ENCODE measurements at places on chromosomes 12 and 14.

- DNase-seq, result peak; percentile 53
Measured at GRCh38 chr12:11904124-11904523, 166.6 kb upstream of the BCL2L14 start.

DNA sequence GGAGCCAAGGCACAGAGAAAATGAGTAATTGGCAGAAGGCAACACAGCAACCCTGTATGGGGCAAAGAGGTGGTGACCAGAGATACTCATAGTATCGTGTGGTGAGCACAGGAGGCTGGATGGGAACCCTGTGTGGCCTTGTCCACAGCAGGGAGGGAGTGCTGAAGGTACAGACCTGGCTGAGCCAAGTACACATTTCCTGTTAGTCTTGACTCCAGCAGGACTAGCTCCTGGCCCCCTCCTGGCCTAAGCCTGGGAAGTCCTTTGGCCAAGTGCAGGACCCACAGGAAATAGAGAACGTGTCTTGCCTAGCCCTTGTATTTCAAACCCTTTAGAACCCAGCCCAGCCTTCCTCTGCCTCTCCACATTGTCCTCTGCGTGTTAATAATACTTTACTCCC is 289.8 kb upstream of the PWP1 start:
- no peak for DNase-seq

- no peak for DNase-seq
Measured at GRCh38 chr14:105196265-105196960, 15.3 kb upstream of the NUDT14 start.

DNA sequence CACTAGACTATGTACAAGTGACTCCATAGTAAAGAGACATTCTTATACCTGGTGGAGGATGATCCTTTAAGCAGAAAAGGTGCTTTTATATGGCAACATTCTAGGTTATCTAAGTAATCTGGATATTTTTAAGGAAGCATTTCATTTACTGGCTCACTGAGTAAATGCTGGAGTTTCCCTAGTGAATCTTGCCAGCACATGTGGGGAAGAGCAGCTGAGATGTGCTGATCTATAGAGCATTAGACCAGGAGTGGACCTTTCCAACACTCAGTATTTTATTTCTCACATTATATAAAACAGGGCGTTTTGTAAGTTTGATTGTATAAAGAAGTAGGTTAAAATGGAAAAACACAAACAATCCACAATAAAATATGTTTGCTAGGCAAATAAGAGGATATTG is 478.5 kb downstream of the ATP23 start:
- peak; percentile 46 for DNase-seq

- DNase-seq, result peak; percentile 83
Measured at GRCh38 chr14:93239869-93240677, 33.0 kb downstream of the UBR7 start.

GRCh38 chr14:75563931-75564330 is 14.5 kb upstream of the FLVCR2 start:
- no peak for DNase-seq

DNA sequence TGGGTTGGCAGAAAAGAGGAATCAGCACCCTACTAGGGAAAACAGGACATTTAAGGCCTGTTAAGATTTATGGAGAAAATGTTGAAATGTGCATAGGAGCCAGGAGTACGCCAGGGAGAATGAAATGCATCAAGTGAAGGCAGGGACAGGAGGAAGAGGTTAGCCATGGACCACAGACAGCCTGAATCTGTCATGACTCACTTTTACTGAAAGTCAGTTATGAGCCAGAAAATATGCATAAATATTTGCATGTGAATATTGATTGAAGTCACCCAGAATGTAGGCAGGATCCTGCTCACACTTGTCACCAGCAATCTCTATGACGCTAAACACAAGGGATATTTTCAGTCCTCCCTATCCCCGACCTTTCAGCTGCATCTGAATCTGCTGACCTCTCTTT is 25.1 kb upstream of the CDK17 start:
- peak; percentile 78 for DNase-seq

GRCh38 chr14:37890095-37890494 is 294.7 kb downstream of the TTC6 start:
- DNase-seq, result no peak

DNA sequence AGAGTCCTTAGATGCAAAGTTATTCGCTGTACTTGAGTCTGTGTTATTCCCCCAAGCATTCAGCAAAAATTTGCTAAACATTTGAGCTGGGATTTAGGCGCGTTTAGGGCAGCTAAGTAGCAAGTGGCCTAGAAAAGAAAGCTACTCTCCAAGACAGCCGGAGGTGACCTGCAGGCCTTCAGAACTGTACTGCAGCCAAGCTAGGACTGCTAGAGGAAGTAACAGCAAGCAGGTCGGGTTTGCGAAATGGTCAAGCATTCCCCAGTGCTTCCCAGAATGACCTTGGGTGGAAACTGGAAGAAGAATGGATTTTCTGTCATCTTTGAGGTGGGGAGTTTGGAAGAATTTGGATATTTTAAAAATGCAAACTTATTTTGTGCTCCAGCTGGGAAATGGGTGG is 287.5 kb downstream of the FOXN3 start:
- no peak for DNase-seq
